ENCODE measurements at places on chromosomes 1 and 21.

DNA sequence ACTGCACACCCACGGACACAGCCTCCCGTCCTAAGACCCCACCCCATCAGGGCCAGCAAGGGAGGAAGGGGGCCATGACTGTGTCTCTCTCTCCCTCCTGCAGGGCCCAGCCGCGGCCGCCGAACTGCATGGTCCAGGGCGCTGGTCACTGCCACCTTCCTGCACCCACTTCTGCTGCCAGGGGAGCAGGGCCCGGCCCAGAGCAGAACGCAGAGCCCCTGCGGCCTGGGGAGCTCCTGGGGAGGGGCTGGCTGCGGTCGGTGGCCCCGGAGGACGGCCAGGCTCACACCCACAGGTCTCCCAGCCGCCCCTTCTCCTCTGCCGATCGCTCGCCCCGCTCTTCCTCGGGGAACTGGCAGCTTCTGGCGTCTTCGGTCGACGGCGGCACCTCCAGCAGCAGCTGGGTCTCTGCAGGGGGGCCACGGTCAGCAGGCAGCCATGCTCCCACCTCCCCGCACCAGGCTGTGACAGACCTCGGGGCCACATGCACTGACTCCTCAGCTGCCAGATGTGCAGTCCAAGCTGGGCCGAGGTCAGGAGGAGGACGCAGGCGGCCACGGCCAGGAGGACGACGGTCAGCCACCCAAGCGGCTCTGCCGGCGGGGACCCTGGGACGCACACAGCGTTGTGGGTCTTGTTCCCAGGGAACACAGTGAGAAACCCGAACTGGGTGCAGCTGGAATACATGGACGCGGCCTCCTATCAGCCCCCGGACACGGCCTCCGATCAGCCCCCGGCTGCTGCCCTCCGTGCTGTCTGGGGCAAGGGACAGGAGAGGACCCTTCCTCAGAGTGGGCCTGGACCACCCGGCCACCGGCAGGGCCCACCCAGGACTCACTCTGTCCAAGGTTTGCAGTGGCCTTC, 2.6 kb downstream of the TNFRSF18 start:
- DNase-seq, result no peak

- DNase-seq, result no peak
Measured at GRCh38 chr1:58981392-58981791, 197.5 kb upstream of the JUN start.

DNA sequence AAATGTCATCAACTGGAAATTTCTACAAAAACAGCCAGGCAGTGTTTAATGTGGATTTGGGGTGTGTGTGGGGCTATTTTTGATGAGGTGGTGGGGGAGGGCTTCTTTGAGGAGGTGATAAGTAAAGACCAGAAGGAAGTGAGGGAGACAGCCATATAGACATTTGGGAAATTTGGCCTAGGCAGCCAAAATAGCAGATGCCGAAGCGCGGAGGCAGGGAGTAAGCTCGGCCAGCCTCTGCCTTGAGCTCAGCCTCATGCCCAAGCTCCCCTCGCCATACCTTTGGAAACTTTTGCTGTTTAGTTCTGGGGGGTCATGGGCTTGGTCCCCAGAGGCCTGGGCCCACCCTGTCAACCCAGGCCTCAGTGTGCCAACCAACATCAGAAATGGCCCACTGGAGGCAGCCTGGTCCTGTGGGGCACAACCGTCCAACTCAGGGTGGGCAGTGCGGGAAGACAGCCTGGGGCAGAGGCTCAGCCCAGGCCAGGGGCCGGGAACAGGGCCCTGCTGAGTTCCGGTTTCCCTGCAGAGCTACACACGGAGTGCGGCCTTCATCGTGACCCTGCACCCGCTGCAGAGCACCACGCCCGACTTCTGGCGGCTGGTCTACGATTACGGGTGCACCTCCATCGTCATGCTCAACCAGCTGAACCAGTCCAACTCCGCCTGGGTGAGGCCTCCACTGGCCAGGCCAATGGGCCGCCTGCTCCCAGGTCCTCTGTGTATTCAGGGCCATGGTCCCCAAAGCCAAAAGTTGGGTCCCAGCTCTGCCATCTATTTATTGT, 84.0 kb downstream of the PTPRU start:
- DNase-seq, result no peak

- DNase-seq, result peak; percentile 70
Measured at GRCh38 chr1:90850898-90851710, 134.0 kb upstream of the BARHL2 start.

DNA sequence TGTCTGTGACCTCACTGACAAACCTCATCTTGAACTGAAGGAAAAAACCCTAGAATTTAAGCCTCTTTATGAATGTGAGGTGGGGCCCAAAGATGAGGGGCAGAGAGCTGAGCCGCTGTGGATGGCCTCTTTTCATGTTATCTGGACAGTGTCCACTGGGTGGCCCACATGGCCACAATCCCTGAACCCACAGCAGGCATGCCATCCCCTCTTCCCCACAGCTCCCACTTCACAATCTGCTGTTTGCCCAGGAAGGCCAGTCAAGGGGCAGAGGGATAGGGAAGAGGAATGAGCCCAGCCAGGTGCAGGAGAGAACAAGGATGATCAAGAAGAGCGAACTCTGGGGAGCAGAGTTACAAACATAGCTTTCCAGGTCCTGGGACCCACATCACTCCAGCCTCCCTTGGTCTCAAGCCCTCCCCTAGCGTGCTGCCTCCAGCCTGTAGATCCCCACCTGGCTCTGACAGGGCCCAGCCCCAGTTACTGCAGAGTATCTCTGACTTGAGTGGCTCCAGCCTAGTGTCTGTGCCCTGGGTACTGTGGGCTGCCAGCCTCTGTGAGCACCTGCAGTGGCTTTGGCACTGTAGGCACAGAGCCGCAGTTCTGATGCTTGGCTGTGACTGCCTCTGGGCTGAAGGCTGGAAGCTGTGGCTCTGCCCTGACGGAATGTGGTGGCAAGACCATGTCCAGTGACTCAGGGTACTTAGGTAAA, 1.9 kb upstream of the SLFNL1 start:
- DNase-seq, result no peak

GRCh38 chr1:99858286-99858685, 8.1 kb downstream of the AGL start:
- DNase-seq, result no peak

DNA sequence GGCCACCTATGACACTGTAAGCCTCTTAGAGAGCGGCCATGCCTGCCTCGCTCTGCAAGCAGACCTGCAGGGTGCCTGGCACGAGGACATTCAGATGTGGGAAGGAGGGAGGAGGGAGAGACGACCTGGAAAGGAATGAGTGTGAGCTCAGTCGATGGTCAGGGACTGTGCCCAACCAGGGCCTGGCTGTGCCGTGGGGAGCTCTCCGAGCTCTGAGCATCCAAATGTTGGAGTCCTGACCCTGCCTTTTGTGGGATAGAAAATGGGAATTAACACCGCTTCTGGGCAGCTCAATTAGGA, 7.3 kb downstream of the CSTB start:
- no peak for DNase-seq

DNA sequence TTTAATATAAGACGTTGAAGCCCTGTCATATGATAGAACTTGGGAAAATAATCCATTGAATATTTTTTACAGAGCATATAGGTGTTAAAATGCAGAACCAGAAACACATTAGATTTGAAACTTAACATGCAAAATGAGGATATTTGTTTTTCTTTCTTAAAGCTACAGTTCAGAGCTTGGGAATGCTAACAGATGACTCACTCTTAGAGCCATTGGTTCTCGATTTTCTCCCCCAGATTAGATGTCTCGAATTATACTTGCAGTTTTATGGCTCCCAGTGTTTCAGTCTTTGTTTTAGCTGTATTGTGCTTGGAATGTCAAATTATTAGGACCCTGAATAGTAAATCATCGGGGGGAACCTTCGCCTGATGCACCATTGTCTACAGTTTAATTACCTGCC, 575.7 kb upstream of the ZP4 start:
- no peak for DNase-seq

- DNase-seq, result no peak
Measured at GRCh38 chr1:203870245-203870644, 8.8 kb downstream of the SNRPE start.

DNA sequence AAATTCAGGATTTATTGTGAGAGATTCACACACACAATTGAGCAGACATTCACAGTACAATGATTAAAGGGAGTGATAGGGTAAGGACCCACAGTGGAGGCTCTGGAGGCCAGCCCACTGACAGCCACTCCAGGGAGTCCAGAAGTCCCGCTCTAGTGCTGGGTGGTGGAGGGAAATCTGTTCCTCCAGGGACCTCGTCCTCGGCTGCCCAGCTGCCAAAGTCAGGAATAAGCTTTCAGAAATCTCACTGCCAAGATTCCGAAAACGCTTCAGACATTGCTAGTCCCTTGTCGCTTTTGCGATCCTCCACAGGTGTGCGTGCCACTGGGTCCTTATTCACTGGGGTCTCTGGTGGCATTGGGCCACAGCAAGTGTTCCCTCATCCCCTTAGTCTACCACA, 2.3 kb downstream of the MX1 start:
- no peak for DNase-seq

GRCh38 chr21:46079352-46080170, 18.4 kb upstream of the COL6A2 start:
- no peak for DNase-seq

- no peak for DNase-seq
Measured at GRCh38 chr1:12572522-12572921, 45.5 kb downstream of the DHRS3 start.

GRCh38 chr21:25859235-25859929, 124.6 kb downstream of the GABPA start:
- DNase-seq, result no peak

- no peak for DNase-seq
Measured at GRCh38 chr1:232016616-232017015, 390.0 kb downstream of the DISC1 start.

- no peak for DNase-seq
Measured at GRCh38 chr1:233459470-233459945, 132.0 kb downstream of the MAP3K21 start.

DNA sequence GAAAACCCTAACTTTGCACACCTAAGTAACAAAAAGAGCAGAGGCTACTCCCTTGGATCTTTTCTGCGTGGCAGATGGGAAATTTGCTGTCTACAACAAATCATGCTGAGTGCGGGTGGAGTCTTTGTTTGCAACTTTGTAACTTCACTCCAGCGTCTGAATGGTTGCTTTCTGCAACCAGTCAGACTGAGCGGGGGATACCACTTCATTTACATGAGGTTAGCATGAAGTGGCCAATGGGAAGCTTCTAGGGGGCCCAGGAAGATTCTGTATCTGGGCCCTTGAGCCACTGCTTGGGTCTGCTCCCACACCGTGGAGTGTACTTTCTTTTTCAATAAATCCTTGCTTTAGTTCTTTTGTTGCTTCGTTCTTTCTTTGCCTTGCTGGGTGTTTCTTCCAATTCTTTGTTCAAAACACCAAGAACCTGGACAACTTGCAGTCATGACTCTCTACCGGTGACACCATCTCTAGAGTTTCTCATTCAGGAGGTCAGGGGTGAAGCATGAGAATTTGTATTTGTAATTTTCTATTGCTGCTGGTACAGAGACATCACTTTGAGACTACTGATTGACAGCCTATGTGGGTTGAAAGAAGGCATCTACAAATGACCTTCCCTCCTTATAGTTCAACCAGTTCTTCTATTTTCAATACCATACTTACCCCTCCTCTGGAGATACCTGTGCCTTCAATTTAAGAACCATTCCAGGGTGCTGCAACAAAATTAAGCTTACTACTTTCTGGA, 55.8 kb upstream of the RC3H1 start:
- DNase-seq, result no peak

DNA sequence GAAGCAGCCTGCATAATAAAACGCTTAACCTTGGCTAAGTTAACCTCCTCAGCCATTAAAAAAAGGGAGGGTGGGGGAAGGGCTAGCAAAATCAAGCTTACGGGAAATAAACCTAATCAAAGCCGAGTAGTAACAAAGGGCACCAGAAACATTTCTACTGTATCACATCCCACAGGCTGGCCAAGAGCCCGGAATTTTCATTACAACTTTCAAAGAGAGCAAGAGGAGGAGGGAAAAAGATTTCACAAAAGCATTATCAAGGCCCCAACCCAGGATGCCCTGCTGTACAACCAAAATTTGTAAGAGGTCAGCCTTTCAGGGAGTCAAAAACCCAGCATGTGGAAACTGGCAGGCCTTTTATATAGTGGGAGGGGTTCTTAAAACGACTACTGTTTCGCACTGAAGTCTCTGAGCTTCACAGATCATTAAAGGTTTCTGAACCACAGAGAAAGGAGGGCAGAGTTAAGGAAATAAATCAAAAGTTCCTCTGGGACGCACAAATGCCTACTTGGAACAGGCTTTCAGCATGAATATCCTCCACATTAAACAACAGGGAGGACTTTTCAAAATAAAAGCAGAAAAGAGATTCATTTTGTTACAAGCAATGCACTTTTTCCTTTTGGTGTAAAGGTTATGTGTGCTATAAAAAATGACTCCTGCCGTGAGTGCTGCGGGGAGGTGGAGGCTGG, 90.4 kb downstream of the SLC45A1 start:
- DNase-seq, result no peak

DNA sequence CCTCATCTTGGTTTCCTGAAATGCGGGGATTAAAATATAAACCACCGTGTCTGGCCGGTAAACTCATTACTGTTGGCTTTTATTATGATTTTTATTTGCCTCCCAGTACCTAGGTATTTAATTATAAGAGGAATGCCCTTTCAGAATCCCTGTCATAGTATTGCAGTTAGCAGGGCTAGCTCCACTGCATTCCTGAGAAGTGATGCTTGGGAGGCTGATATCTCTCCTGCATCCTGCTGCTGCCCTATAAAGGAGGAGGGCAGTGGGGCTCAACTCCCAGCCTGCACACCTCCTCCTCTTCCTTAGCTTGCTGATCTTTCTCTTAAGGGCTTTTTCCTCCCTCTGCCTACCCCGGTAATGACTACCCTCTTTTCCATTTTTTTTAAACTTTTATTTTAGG, 19.9 kb upstream of the DISC1 start:
- no peak for DNase-seq

GRCh38 chr1:7085521-7085920, 300.3 kb downstream of the CAMTA1 start:
- DNase-seq, result no peak

- DNase-seq, result no peak
Measured at GRCh38 chr1:41882486-41882885, 36.2 kb downstream of the HIVEP3 start.

DNA sequence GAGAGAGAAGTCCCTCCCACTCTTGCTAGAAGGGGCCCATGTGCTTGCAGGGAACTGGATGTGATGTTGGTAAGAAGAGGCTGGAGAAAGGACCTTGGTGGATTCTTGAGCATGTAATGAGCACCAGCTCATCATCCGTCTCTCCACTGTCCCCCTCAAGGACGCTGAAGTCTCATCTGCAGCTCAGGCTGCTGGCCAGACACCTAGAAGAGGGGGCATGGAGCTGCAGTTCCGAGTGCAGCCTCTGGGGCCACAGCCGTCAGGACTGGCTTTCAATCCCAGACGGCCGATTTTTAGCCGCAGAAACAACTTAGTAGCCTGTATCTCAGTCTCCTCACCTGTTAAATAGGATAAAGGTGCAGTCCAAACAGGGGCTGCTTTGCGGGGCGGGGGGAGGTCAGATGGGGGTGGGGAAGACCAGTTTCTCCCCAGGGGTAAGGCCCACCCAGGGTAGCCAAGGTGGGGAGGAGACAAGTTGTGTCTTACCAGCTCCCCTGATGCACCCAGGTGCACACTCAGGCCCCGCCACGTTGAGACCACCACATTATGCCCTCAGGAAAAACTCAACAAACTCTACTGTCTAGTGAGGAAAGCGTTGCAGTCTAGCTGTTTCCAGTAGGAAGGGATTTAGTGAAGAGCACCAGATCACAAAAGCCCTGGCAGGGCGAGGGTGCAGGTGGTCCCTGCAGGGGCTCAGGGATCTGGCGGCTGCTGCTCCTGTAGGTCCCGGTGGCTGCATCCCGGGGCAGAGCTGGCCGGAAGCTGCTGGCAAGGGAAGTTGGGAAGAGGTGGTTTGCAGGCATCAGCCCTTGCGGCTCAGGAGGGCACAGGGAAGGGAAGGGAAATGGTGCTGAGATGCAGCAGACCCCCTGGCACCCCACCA, 29.5 kb downstream of the LDLRAP1 start:
- peak; percentile 43 for DNase-seq

Data from inflammatory macrophage treated with lipopolysaccharide for 4 hours (primary cell).